GM23338 (cell line): ENCODE measurements at places on chromosomes 1 and 21.

GRCh38 chr1:113780374-113781146 is 21.3 kb upstream of the PHTF1 start:
- DNase-seq, result no peak
- no peaks in the 10 kb centered on the region for H3K27me3 ChIP-seq
- 0 out of 2 replicates have a peak, but pooled peaks cover 8% of the 10 kb centered on the region for H3K36me3 ChIP-seq
- H3K27ac ChIP-seq, result no peak overlapping the region
- no peak overlapping the region for H3K4me3 ChIP-seq

GRCh38 chr1:37177230-37177864 is 143.0 kb upstream of the GRIK3 start:
- no peaks in the 10 kb centered on the region; the same call in 1 of the 2 replicates for H3K4me1 ChIP-seq
- H3K27ac ChIP-seq, result no peak overlapping the region
- H3K36me3 ChIP-seq, result no peaks in the 10 kb centered on the region
- no peaks in the 10 kb centered on the region for H3K27me3 ChIP-seq

- H3K4me1 ChIP-seq, result peaks cover 28% of the 10 kb centered on the region
- peaks cover 76% of the 10 kb centered on the region for H3K27me3 ChIP-seq
- no peaks in the 10 kb centered on the region for H3K36me3 ChIP-seq
These were observed 1.4 kb downstream of the CAPN2 start for GRCh38 chr1:223713546-223714420.

GRCh38 chr1:168468822-168469221 is 75.0 kb downstream of the XCL2 start:
- H3K4me1 ChIP-seq, result 0 out of 2 replicates have a peak, but pooled peaks cover 5% of the 10 kb centered on the region
- H3K4me3 ChIP-seq, result no peak overlapping the region
- no peaks in the 10 kb centered on the region for H3K36me3 ChIP-seq
- DNase-seq, result no peak
- H3K27me3 ChIP-seq, result no peaks in the 10 kb centered on the region

DNA sequence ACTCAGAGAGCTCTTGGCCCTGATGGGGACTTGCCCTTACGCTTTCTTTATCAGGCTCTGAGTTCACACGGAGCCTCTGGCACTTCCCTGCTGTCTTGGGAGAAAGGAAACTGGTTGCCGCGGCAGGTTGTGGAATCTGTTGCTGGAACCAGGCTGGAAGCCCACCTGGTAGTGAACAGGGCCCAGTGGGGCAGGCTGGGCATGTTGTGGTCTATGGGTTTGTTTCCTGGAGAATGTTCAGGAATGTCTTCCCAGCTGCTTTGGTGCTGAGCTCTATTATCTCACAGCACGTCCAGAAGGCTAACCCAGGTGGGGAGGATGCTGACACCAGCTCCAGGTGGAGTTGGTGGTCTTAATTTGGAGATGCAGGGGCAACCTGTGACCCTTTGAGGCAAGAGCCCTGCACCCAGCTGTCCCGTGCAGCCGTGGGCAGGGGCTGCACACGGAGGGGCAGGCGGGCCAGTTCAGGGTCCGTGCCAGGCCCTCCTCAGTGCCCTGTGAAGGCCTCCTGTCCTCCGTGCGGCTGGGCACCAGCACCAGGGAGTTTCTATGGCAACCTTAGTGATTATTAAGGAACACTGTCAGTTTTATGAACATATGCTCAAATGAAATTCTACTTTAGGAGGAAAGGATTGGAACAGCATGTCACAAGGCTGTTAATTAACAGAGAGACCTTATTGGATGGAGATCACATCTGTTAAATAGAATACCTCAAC is 33.3 kb upstream of the TDRD10 start:
- no peak overlapping the region for H3K27ac ChIP-seq
- H3K36me3 ChIP-seq, result no peaks in the 10 kb centered on the region
- H3K27me3 ChIP-seq, result no peaks in the 10 kb centered on the region
- no peaks in the 10 kb centered on the region; the same call in 1 of the 2 replicates for H3K4me1 ChIP-seq
- no peak overlapping the region for H3K4me3 ChIP-seq

- no peaks in the 10 kb centered on the region for H3K4me1 ChIP-seq
- no peak overlapping the region for H3K27ac ChIP-seq
- H3K4me3 ChIP-seq, result no peak overlapping the region
- no peaks in the 10 kb centered on the region for H3K27me3 ChIP-seq
- no peaks in the 10 kb centered on the region for H3K36me3 ChIP-seq
- DNase-seq, result no peak
These were observed 55.2 kb downstream of the AJAP1 start for GRCh38 chr1:4709641-4710040.

DNA sequence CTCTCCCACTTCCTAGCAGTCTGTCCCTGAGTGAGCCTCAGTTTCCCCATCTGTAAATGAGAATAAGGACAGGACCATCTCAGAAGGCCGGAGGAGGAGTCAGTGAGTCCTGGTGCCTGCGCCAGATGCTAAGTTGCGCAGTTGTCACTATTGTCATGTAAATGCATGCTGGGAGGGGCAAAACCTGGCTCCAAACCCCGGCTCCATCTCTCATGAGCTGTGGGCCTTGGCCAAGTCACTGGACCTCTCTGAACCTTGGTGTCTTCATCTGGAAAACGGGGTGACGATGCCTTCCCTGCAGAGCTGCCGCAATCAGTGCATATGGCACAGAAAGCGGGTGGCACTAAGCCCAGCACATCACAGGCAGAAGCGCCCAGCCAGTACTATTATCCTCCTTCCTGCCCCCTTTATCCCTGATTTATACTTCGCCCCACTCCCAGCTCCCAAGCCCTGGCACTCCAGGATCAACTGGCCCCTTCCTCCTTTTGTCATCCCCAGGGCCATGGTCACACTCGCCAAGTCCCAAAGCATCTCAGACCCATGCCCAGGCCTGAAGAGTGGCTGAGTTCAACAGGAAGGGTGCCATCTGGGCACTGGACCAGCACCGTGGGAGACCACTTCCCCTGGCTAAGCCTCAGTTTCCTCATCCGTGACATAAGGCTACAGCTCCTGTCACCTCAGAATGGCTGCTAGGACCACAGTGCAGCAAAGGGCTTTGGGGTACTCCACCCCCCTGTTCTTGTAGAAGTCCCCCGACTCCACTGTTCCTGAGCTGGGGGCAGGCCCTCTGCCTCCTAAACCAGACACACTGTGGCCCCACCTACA is 4.3 kb upstream of the PLEKHG5 start:
- peak; percentile 78 for DNase-seq
- peaks cover 33% of the 10 kb centered on the region for H3K4me1 ChIP-seq
- no peak overlapping the region for H3K27ac ChIP-seq

- H3K36me3 ChIP-seq, result peaks cover 12% of the 10 kb centered on the region
- no peak for DNase-seq
- H3K27me3 ChIP-seq, result no peaks in the 10 kb centered on the region
- no peak overlapping the region for H3K27ac ChIP-seq
- no peaks in the 10 kb centered on the region for H3K4me1 ChIP-seq
These were observed 5.8 kb upstream of the BGLAP start for GRCh38 chr1:156236164-156236563.

- peaks cover 44% of the 10 kb centered on the region for H3K27me3 ChIP-seq
- no peak overlapping the region for H3K27ac ChIP-seq
- DNase-seq, result no peak
- peak overlapping the region; percentile 72 for H3K4me3 ChIP-seq
- H3K4me1 ChIP-seq, result peaks cover 5% of the 10 kb centered on the region; the same call in 1 of the 2 replicates
- no peaks in the 10 kb centered on the region for H3K36me3 ChIP-seq
These were observed 553 bp downstream of the TTC3 start for GRCh38 chr21:37073417-37074196.

DNA sequence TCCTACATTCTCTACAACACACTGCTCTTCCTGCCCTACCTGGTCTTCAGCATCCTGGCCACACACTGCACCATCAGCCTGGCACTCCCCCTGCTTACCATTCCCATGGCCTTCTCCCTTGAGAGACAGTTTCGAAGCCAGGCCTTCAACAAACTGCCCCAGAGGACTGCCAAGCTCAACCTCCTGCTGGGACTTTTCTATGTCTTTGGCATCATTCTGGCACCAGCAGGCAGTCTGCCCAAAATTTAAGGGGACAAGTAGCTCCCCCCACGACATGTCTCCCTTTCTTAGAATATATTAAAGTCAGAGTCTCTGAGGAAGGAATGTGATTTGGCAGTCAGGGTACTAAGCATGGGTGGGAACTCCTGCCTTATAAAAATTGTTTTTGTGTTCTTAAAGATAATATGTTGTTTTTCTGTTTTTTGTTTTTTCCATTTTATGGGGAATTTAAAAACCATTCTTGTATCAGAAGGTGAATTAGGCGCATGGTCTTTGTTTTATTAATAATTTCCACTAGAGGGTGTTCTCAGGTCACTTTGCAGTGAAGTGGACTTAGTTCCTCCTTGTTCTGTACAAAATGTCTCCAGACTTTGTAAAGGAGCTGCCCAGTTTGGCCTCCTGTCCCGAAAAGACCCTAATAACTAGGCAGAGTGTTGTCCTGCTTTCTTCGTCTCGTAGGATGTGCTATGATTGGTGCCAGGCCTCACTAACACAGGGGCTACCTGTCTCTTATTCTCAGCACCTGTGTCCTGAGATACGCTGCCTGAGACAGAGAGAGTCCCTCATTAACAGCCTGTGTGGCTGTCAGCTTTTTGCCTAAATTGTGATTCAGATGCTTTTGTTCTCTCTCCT is 13.1 kb downstream of the UBIAD1 start:
- no peaks in the 10 kb centered on the region for H3K27me3 ChIP-seq
- H3K4me3 ChIP-seq, result peak overlapping the region; percentile 3; the same call in 1 of the 2 replicates
- H3K4me1 ChIP-seq, result peaks cover 39% of the 10 kb centered on the region
- H3K36me3 ChIP-seq, result no peaks in the 10 kb centered on the region
- DNase-seq, result no peak
- peak overlapping the region; percentile 35 for H3K27ac ChIP-seq

- H3K27me3 ChIP-seq, result no peaks in the 10 kb centered on the region
- no peaks in the 10 kb centered on the region for H3K4me1 ChIP-seq
- no peak overlapping the region for H3K27ac ChIP-seq
- H3K4me3 ChIP-seq, result no peak overlapping the region
- no peak for DNase-seq
- H3K36me3 ChIP-seq, result no peaks in the 10 kb centered on the region
These were observed 18.8 kb upstream of the C2CD2 start for GRCh38 chr21:41972511-41973205.

DNA sequence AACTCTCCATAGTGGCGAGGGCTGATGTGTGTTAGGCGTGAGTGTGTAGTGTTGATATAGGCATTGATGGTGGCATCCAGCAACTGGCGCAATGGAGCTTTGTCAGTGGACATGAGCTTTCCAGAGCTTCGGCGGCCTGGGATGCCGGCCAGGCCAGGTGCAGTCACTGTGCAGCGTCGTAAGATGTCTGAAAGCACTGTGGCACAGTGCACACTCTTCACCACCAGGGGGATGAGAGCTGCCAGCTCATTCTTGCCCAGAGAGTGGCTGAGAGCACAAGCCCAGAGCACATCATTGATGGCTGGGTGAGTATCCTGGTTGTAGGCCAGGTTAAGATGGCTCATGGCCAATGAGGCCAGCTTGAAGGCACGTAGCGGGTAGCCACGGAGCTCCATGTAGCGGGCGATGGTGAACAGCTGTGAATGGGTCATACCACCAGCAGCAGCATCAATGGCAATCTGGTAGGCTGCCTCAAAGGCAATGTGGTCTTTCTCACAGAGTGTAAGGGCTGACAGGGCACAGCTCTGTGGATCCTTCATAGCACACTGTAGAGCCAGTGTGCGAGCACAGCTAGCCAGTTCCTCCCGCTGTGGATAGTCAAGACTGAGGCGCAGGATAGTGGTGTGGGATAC is 6.7 kb downstream of the UROD start:
- H3K4me1 ChIP-seq, result no peaks in the 10 kb centered on the region
- no peak overlapping the region for H3K27ac ChIP-seq
- H3K4me3 ChIP-seq, result no peak overlapping the region
- no peaks in the 10 kb centered on the region for H3K27me3 ChIP-seq
- H3K36me3 ChIP-seq, result no peaks in the 10 kb centered on the region

DNA sequence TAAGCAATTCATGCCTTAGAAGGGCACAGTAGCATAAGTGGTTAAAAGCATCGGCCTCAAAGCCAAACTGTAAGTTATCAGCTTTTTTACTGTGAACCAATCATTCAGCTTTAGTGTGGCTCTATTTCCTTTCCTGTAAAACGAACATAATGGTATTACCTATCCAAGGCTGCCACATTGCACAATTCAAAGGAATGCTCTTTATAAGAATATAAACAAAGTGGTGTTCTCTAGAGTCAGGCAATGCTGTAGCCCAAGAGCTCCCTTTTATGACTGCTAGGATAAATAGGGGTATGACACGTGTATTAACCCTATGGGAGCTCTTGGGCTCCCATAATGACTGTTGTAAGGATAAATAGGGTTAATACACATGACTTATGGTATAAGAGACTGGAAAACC is 25.4 kb downstream of the INTS7 start:
- no peak overlapping the region for H3K4me3 ChIP-seq
- no peaks in the 10 kb centered on the region for H3K27me3 ChIP-seq
- H3K4me1 ChIP-seq, result no peaks in the 10 kb centered on the region
- DNase-seq, result no peak
- H3K36me3 ChIP-seq, result no peaks in the 10 kb centered on the region
- H3K27ac ChIP-seq, result no peak overlapping the region

DNA sequence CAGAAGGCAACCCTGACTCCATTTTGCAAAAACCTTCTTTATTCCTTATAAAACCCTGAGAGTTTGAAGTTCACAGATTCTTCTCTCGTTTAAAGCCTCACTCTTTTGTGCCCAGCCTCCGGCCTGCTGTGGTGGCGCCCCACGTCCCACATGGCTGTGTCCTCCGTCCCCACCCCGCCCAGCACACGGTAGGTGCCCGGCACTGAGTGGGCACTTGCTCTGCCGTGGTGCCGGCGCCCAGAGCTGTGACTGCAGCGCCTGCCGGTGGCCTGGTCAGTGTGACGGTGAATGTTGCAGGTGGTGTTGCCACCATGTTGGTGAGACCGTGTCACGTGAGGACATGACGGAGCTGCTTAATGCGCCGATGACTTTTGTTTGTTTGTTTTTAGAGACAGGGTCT is 9.4 kb downstream of the ATAD3A start:
- DNase-seq, result no peak
- peaks cover 5% of the 10 kb centered on the region for H3K36me3 ChIP-seq
- no peaks in the 10 kb centered on the region for H3K4me1 ChIP-seq
- no peaks in the 10 kb centered on the region for H3K27me3 ChIP-seq
- no peak overlapping the region for H3K27ac ChIP-seq

DNA sequence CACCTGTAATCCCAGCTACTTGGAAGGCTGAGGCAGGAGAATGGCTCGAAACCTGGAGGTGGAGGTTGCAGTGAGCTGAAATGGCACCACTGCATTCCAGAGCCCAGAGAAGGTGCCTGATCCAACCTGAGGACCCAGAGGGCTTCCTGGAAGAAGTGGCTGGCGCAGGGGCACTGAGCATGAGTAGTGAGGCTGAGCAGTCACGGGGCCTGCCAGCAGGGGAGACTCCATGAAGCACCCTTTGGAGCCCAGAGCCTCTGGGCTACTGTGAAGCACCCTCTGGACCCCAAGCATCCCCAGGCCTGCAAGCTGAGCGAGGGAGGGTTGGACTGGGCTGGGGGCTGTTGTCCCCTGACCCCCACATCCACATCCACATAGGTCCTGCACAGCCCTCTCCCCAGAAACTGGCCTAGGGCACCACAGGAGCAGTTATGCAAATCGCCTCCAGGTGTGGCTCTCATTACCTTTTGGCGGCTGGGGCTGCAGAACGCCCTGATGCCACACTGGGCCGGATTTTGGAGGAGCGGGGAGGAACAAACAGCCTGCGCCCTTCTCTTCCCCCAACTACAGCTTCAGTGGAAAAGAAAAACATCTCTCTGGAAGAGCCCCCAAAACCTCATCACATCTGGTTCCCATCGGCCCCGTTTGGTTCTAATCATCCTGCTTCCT is 78.2 kb upstream of the TARDBP start:
- no peaks in the 10 kb centered on the region for H3K27me3 ChIP-seq
- H3K36me3 ChIP-seq, result no peaks in the 10 kb centered on the region
